ENCODE measurements at places on chromosomes 4 and X. TPM values are rescaled to one million over a fixed set of nuclear protein-coding genes. Genes with fewer than 3 reads are reported as not detected.

ZDHHC15 gene
- 4.3 TPM for total RNA-seq

CD38 gene
- total RNA-seq, result 4.6 TPM

ADRA2C gene
- 13.1 TPM for total RNA-seq

CHRDL1 gene
- 90.2 TPM for total RNA-seq

SLC10A7 gene
- total RNA-seq, result 14.8 TPM

MFAP3L gene
- total RNA-seq, result 11.3 TPM

KLHL2 gene
- total RNA-seq, result 68.2 TPM

PIGA gene
- 54.8 TPM for total RNA-seq

GC gene
- total RNA-seq, result not detected

GRCh38 chrX:154365997-154366665, 8.3 kb downstream of the FLNA start:
- no peaks in the 10 kb centered on the region for H3K4me1 ChIP-seq
- H3K27me3 ChIP-seq, result no peaks in the 10 kb centered on the region
- peak overlapping the region; percentile 98 for H3K27ac ChIP-seq
- H3K36me3 ChIP-seq, result no peaks in the 10 kb centered on the region

GRCh38 chrX:129779747-129780146, at the start of gene SASH3:
Gene SASH3, plus strand, starts transcription at chrX:129779949. Its CDS starts 149 bp downstream, at chrX:129780098.
- no peaks in the 10 kb centered on the region for H3K4me1 ChIP-seq
- DNase-seq, result no peak
- H3K36me3 ChIP-seq, result no peaks in the 10 kb centered on the region
- H3K4me3 ChIP-seq, result no peak within 1 kb of the TSS
- H3K27ac ChIP-seq, result no peak within 1 kb of the TSS
- H3K27me3 ChIP-seq, result no peaks in the 10 kb centered on the region

GRCh38 chrX:23792861-23793553, 10.0 kb downstream of the SAT1 start:
- DNase-seq, result no peak
- H3K4me1 ChIP-seq, result no peaks in the 10 kb centered on the region
- H3K27ac ChIP-seq, result no peak overlapping the region
- H3K4me3 ChIP-seq, result no peak overlapping the region
- no peaks in the 10 kb centered on the region for H3K36me3 ChIP-seq

- H3K27me3 ChIP-seq, result no peaks in the 10 kb centered on the region
- H3K27ac ChIP-seq, result no peak overlapping the region
- no peaks in the 10 kb centered on the region for H3K36me3 ChIP-seq
Observed at GRCh38 chr4:42488114-42488513, 90.8 kb downstream of the SHISA3 start.

GRCh38 chrX:1289535-1289934, 20.9 kb downstream of the CSF2RA start:
- no peak overlapping the region for H3K4me3 ChIP-seq
- DNase-seq, result no peak
- no peaks in the 10 kb centered on the region for H3K36me3 ChIP-seq

DNA sequence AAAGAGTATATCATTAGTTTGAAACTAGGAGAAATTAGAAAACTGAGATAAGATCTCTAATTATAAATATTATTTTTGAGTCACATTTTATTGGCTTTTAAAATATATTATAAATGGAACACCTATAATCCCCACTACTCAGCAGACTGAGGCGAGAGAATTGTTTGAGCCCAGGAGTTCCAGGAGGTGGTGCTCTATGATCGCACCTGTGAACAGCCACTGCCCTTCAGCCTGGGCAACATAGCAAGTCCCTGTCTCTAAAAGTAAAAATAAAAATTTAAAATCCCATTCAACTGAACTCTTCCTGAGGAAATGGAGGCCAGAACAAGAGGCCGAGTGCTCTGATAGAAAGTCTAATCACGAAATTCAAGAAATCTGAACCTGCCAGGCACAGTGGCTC, 6.3 kb upstream of the C4orf36 start:
- H3K27me3 ChIP-seq, result no peaks in the 10 kb centered on the region
- DNase-seq, result no peak
- no peak overlapping the region for H3K4me3 ChIP-seq
- no peak overlapping the region for H3K27ac ChIP-seq
- H3K36me3 ChIP-seq, result no peaks in the 10 kb centered on the region
- H3K4me1 ChIP-seq, result no peaks in the 10 kb centered on the region

DNA sequence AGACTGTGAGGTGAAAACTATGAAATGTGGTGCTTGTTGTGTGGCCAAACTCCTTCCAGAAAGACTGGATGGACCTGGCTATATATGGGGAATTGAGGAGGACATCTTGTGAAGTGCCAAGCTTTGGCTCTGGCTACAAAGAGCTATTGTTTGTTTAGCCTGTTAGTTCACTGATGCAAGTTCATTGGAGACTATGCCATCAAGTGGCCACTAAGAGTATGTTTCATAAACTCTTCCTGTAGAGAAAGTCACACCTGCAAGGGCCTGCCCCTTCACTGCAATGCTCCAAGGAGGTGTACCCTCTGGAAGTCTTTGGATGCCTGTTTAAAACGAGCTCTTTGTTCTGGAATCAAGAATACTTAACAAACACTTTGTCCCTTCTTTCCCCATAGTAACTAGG, 382.0 kb downstream of the GABRG1 start:
- DNase-seq, result no peak
- H3K4me3 ChIP-seq, result no peak overlapping the region
- no peaks in the 10 kb centered on the region for H3K4me1 ChIP-seq
- no peaks in the 10 kb centered on the region for H3K36me3 ChIP-seq

DNA sequence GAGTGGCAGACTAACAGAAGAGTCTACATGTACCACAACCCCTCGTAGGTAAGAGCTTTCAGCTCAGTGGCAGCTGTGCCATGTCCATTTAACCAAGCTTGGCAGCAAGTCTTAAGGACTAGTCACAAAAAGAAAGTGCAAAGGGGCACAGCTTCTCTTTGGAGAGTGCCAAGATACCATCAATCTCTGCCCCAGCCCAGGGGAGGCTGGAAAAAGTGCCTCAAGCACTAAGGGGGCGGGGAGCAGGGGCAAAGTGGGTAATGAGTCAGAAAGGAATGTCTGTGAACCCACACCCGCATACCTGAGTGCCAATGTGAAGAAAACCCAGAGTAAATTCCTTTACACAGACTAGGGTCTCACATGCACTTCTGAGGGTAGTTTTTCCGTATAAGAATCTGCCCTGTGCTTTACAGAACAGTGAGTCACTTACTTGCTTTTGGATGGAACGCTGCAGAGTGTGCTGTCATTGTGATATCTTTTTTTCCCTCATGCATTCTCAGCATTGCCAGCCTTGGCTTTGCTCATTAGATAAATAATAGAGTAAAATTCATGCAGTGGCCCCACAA, 219.8 kb downstream of the ZNF674 start:
- no peaks in the 10 kb centered on the region for H3K27me3 ChIP-seq
- H3K36me3 ChIP-seq, result no peaks in the 10 kb centered on the region
- no peak for DNase-seq
- H3K4me1 ChIP-seq, result no peaks in the 10 kb centered on the region
- peak overlapping the region; percentile 6 for H3K27ac ChIP-seq
- no peak overlapping the region for H3K4me3 ChIP-seq

DNA sequence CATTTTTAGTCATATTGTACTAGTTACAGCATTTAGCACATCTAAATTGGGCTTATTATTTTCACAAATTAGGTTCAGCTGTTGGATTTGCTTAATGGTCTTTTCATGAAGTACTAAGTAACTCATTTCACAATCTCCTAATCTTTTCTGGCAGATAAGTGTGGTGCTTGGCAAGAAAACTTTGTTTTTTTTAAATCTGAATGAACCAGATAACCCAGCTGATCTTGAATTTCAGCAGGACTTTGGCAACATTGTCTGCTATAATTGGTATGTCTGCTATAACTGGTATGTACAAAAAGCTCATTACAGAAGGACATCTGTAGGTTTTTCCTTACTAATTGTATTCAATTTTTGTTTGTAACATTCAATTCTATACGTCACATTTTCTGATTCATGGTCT, 22.7 kb downstream of the WDR19 start:
- no peaks in the 10 kb centered on the region for H3K36me3 ChIP-seq
- H3K27me3 ChIP-seq, result no peaks in the 10 kb centered on the region
- H3K4me1 ChIP-seq, result no peaks in the 10 kb centered on the region

DNA sequence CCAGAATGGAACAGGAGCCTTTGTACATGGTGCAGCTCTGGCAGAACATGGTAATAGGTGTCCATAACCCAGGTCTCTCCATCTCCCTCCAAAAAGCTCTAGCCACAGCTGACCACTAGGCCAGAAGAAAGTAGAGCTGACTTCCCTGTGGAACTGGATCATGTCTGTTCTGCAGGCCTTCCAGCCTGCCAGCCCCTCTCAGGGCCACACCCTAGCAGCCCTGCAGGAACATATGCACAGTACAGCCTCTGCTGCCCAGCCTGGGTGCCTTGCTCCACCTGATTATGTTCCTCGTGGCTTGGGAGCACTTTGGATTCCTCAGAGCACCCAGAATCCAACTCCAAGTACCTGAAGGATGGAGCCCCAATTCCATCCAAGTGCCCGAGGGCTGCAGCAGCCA, 12.0 kb downstream of the NDST3 start:
- no peaks in the 10 kb centered on the region for H3K36me3 ChIP-seq
- H3K27me3 ChIP-seq, result no peaks in the 10 kb centered on the region
- DNase-seq, result no peak
- H3K4me3 ChIP-seq, result no peak overlapping the region
- no peaks in the 10 kb centered on the region for H3K4me1 ChIP-seq

GRCh38 chr4:55636656-55636999, 530 bp upstream of the NMU start:
- DNase-seq, result no peak
- no peaks in the 10 kb centered on the region for H3K36me3 ChIP-seq
- H3K4me3 ChIP-seq, result peak overlapping the region; percentile 14
- no peak overlapping the region for H3K27ac ChIP-seq

DNA sequence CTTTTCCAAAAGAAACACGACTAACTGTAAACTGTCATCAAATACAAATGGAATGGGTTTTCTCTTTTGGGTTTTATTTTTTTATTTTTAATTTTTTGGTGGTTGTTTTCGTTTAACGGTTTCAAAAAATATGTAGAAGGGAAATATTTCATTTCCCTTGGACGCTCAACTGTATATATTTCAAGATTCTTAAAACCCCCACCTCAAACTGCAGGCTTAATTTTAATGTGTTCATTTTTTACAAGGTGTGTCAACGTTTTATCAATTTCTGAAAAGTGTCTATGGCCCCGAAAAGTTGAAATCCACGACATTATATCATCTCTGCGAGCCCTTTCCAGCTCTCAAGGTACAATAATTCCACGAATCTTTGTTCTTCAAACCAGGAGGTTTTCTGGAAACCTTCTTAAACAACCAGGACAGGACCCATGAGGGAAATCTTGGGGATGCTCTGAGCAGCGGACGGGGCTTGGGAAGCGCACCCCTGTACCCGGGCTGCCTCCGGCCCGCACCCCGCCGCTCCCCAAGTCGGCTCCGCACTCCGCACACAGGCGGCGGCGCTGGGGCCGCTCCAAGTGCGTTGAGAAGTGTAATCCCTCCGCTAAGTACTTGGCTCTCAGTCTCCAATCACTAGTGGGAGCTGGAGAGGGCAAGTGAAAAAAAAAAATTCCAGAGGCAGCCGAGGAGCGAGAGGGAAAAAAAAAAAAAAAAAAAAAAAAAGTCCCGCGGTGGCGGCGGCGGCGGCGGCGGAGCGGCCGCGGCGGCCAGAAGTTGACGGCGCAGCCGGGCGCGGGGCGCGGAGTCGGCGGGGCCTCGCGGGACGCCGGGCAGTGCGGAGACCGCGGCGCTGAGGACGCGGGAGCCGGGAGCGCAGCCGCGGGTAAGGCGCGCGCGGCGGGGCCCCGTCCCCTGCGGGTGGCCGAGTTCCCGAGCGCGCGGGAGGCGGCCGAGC, at the start of gene BMPR1B:
Gene BMPR1B, plus strand, starts transcription at position 764 of the 949 bp plus-strand sequence. CDS start 346,470 bp downstream, outside the sequence.
- peak; percentile 25 for DNase-seq
- no peaks in the 10 kb centered on the region for H3K36me3 ChIP-seq
- H3K27ac ChIP-seq, result peak within 1 kb of the TSS; percentile 51
- peaks cover 17% of the 10 kb centered on the region for H3K27me3 ChIP-seq
- no peaks in the 10 kb centered on the region for H3K4me1 ChIP-seq
- H3K4me3 ChIP-seq, result peak within 1 kb of the TSS; percentile 17

GRCh38 chr4:56531823-56532222, 26.2 kb downstream of the ARL9 start:
- H3K4me1 ChIP-seq, result no peaks in the 10 kb centered on the region
- no peak overlapping the region for H3K4me3 ChIP-seq
- H3K27me3 ChIP-seq, result no peaks in the 10 kb centered on the region
- no peak for DNase-seq
- no peak overlapping the region for H3K27ac ChIP-seq
- H3K36me3 ChIP-seq, result no peaks in the 10 kb centered on the region

- H3K27ac ChIP-seq, result no peak overlapping the region
- H3K4me3 ChIP-seq, result no peak overlapping the region
- no peaks in the 10 kb centered on the region for H3K36me3 ChIP-seq
- no peak for DNase-seq
Observed at GRCh38 chr4:99473131-99473530, 37.7 kb upstream of the C4orf17 start.

DNA sequence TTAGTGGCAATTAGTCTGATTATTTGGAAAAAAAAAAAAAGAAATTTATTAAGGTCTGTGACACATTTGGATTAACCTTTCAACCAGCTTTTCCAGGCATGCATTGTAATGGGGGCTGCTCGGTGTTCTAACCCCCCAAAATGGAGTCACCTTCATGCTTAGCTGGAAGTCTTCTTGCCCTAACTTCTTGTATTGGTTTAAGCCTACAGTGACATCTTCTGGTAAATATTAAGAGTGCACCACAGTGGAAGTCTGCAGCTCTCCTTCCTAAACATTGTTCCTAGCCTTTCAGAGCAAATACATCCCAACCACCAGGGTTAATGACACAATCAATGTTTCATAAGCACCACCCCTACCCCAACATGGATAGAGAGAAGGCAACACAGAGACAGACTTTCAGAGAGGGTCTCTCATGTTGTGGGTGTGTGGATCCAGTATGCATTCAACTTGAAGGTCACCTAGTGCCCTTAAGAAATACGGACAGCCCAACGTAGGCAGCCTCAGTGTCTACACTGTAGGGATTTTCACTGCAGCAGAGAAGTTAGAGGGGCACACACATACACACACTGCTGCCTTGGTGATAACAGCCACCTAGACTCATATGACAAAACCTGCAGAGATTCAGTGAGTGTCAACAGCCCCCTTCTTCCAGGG, 142.9 kb upstream of the MBNL3 start:
- no peaks in the 10 kb centered on the region for H3K27me3 ChIP-seq
- no peak overlapping the region for H3K4me3 ChIP-seq
- DNase-seq, result no peak
- no peak overlapping the region for H3K27ac ChIP-seq

DNA sequence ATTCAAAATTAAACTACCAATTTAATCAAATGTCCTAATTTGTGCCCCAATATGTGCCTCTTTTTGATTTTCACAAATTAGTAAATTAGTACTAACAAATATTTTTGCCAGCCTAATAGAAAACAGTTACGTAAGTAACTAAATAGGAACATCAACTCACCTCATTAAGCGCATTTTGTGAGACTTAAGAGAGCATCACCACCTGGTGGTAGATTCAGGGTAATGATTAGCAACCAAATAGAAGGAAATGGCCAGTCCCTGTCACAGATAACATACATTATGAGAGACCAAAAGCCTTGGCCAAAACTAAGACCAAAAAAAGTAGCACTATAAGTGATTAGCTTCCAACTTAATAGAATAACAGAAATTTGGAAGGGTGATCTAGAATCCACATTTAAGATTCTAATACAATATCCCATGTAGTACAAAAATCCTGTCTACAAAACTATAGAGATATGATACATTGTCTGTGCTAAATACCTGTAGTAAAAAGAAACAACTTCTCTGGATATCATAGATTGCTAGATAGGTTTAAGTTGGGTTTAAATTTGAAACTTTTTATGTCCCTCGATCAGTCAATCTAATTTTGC, 46.7 kb downstream of the C4orf46 start:
- no peaks in the 10 kb centered on the region for H3K36me3 ChIP-seq
- no peaks in the 10 kb centered on the region for H3K27me3 ChIP-seq
- H3K4me3 ChIP-seq, result no peak overlapping the region
- H3K4me1 ChIP-seq, result no peaks in the 10 kb centered on the region
- H3K27ac ChIP-seq, result no peak overlapping the region

Data from uterus (tissue), 4 donors.